ENCODE measurements at places on chromosomes 3 and 15. TPM values are rescaled to one million over a fixed set of nuclear protein-coding genes. Genes with fewer than 3 reads are reported as not detected.

FOXP1 gene
- 94.2 TPM for total RNA-seq

LYZL4 gene
- total RNA-seq: not detected

C2CD4B gene
- 2.0 TPM for total RNA-seq

- no peaks in the 10 kb centered on the region for H3K27me3 ChIP-seq
- no peak for DNase-seq
- no peak overlapping the region for H3K27ac ChIP-seq
- H3K4me1 ChIP-seq: no peaks in the 10 kb centered on the region
- H3K36me3 ChIP-seq: no peaks in the 10 kb centered on the region
Observed at GRCh38 chr3:126713199-126713598, 9.2 kb downstream of the CHCHD6 start.

- no peak overlapping the region for H3K4me3 ChIP-seq
- H3K27me3 ChIP-seq: no peaks in the 10 kb centered on the region
- peak overlapping the region; percentile 84 for H3K27ac ChIP-seq
- H3K4me1 ChIP-seq: peaks cover 11% of the 10 kb centered on the region
Observed at GRCh38 chr15:40941068-40941527, 12.0 kb downstream of the DLL4 start.

- peak overlapping the region; percentile 59 for H3K27ac ChIP-seq
- H3K27me3 ChIP-seq: no peaks in the 10 kb centered on the region
- no peaks in the 10 kb centered on the region for H3K36me3 ChIP-seq
- no peak overlapping the region for H3K4me3 ChIP-seq
- DNase-seq: no peak
- peaks cover 53% of the 10 kb centered on the region for H3K4me1 ChIP-seq
Observed at GRCh38 chr3:100029689-100030088, 84.6 kb downstream of the FILIP1L start.

GRCh38 chr3:87491843-87492242, 215.5 kb upstream of the POU1F1 start:
- H3K36me3 ChIP-seq: no peaks in the 10 kb centered on the region
- H3K4me1 ChIP-seq: no peaks in the 10 kb centered on the region
- H3K27ac ChIP-seq: no peak overlapping the region
- no peaks in the 10 kb centered on the region for H3K27me3 ChIP-seq
- H3K4me3 ChIP-seq: no peak overlapping the region

GRCh38 chr15:81069909-81070308, 64.2 kb upstream of the CFAP161 start:
- no peaks in the 10 kb centered on the region for H3K27me3 ChIP-seq
- H3K36me3 ChIP-seq: no peaks in the 10 kb centered on the region
- no peak overlapping the region for H3K4me3 ChIP-seq

DNA sequence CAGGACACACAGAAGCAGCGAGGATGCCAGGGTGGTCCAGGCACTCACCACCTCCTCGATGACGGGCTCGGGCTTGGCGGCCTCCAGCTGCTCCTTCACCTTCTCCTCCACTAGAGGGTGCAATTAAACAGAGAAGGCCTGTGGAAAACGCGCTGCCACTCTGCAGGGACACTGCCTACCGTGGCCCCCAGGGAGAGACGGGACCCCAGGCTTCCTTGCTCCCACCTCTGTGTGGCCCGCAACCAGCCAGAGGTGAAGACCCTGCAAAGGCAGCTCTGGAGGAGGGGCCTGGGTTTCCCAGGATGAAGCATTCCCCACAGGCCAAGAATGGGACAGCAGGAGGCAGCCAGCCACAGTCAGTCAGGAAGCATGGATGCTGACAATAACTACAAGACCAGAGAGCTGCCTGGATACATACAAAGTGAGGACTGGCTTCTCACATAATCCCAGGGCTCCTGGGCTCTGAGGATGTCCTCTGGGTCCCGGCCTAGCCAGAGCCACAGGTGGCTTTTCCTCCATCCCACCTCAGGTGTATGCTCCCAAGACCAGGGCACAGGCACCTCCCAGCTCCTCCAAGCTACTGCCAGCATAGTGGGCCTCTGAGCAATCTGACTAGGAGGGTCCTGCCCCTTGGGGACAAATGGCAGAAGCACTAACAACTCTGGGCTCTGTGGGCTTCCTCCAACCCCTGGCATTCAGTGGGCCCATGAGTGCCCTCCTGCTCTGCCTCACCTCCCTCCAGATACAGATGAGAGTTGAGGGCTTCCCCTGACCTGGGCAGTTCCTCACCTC, 46.2 kb downstream of the PTH1R start:
- peak; percentile 70 for DNase-seq
- H3K36me3 ChIP-seq: no peaks in the 10 kb centered on the region
- no peaks in the 10 kb centered on the region for H3K27me3 ChIP-seq
- H3K4me3 ChIP-seq: no peak overlapping the region
- H3K4me1 ChIP-seq: peaks cover 8% of the 10 kb centered on the region

- H3K27me3 ChIP-seq: no peaks in the 10 kb centered on the region
- H3K4me1 ChIP-seq: no peaks in the 10 kb centered on the region
- H3K36me3 ChIP-seq: no peaks in the 10 kb centered on the region
- no peak for DNase-seq
- no peak overlapping the region for H3K4me3 ChIP-seq
Observed at GRCh38 chr15:87764461-87765240, 491.9 kb downstream of the NTRK3 start.

GRCh38 chr3:52730681-52731080, 24.8 kb downstream of the SPCS1 start:
- no peaks in the 10 kb centered on the region for H3K27me3 ChIP-seq
- H3K4me3 ChIP-seq: no peak overlapping the region
- no peaks in the 10 kb centered on the region for H3K4me1 ChIP-seq
- no peaks in the 10 kb centered on the region for H3K36me3 ChIP-seq
- no peak overlapping the region for H3K27ac ChIP-seq

DNA sequence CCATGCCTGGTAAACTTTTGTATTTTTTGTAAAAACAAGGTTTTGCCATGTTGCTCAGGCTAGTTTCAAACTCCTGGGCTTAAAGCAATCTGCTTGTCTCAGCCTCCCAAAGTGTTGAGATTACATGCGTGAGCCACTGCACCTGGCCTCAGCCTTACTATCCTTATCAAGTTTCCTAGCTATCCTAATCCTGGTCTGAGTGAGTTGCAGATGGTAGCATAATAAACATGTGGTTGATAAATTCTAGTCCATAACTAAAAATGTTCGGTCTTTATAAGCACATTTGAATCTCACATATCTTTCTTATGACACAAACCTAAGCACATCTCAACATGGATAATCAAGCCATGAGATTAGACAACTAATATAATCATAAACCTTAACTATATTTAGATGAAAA, 18.5 kb downstream of the NPHP3 start:
- no peak overlapping the region for H3K4me3 ChIP-seq
- H3K27ac ChIP-seq: no peak overlapping the region
- no peaks in the 10 kb centered on the region for H3K4me1 ChIP-seq
- no peaks in the 10 kb centered on the region for H3K36me3 ChIP-seq
- no peaks in the 10 kb centered on the region for H3K27me3 ChIP-seq

DNA sequence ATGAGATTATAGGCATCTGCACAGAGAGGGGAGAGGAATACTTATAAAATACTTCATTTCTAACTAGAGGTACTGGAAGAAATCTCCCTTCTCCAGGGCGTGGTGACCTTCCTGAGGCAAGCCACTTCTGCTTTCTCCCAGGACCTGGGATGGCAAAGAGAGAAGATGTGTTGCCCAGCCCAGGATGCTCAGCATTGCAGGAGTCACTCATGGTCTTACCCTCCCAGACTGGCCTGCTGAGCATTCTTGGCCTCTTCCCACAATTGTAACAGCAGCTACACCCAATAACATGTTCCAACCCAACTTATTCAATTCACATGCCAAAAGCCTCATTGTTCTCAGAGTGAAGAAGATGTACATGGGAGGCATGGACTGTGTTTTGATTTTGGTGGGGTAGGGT, 37.9 kb downstream of the IL20RB start:
- no peak overlapping the region for H3K4me3 ChIP-seq
- DNase-seq: no peak
- no peaks in the 10 kb centered on the region for H3K36me3 ChIP-seq
- H3K27me3 ChIP-seq: no peaks in the 10 kb centered on the region
- H3K27ac ChIP-seq: no peak overlapping the region

DNA sequence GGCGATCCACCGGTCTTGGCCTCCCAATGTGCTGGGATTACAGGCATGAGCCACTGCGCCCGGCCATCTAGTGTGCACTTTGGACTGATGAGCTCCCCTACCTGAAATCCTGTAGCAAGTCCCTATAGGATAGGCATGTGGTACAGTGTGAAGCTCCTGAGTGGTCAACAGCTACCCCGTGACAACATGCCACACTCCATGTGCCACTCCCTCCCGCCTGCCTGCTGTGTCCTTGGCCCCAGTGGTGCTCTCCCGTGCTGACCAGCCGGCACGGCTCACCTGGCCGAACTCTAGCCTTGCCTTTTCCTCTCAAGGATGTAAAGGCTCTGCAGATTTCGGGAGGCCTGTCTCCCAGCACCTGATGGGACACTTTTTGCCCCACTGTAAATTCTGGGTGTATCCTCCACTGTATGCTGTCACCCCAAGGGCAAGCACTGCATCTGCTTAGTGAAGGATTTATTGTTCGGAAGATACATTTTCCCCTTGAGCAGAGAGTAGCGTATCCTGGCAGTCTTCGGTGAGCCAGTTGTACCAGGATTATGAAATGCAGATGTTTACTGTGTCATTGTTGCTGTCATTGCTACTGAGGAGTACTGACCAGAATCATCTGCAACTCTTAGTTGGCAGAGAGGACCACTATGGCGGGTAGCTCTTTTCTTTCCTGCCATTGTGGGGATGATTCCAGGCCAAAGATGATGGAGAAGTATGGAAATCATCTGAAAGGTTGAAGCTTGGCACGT, 64.7 kb downstream of the IGF1R start:
- no peaks in the 10 kb centered on the region for H3K36me3 ChIP-seq
- peaks cover 8% of the 10 kb centered on the region for H3K4me1 ChIP-seq
- DNase-seq: no peak

DNA sequence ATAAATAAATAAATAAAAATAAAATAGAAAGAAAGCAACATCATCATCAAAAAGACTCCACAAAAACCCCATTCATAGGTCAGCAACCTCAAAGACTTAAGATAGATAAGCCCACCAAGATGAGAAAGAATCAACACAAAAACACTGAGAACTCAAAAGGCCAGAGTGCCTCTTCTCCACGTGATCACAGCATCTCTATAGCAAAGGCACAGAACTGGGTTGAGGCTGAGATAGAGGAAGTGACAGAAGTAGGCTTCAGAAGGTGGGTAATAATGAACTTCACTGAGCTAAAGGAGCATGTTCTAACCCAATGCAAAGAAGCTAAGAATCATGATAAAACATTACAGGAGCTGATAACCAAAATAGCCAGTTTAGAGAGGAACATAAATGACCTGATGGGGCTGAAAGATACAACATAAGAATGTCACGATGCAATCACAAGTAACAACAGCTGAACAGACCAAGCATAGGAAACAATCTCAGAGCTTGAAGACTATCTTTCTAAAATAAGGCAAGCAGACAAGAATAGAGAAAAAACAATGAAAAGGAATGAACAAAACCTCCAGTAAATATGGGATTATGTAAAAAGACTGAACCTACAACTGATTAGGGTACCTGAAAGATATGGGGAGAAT, 26.4 kb downstream of the GNB5 start:
- H3K4me1 ChIP-seq: no peaks in the 10 kb centered on the region
- H3K36me3 ChIP-seq: no peaks in the 10 kb centered on the region
- no peak overlapping the region for H3K27ac ChIP-seq
- no peak overlapping the region for H3K4me3 ChIP-seq
- no peaks in the 10 kb centered on the region for H3K27me3 ChIP-seq

DNA sequence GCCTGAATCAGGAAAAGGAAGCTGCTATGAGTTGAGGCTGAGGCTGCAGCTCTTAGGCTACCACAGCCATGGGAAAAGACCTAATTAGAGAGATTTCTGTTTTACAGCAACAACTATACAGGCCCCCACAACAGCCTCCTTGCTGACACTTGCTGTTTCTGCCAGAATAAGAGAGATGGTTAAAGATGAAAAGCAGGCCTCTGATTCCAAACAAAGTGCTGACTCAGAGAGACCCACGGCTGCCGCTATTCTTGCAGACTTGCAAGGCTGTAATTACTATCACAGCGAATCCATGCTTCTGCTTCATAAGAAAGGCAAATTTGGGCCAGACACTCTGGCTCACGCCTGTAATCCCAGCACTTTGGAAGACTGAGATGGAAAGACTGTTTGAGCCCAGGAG, 41.8 kb downstream of the MCF2L2 start:
- H3K4me3 ChIP-seq: no peak overlapping the region
- DNase-seq: peak; percentile 37
- no peaks in the 10 kb centered on the region for H3K27me3 ChIP-seq
- peaks cover 4% of the 10 kb centered on the region for H3K4me1 ChIP-seq
- no peaks in the 10 kb centered on the region for H3K36me3 ChIP-seq

DNA sequence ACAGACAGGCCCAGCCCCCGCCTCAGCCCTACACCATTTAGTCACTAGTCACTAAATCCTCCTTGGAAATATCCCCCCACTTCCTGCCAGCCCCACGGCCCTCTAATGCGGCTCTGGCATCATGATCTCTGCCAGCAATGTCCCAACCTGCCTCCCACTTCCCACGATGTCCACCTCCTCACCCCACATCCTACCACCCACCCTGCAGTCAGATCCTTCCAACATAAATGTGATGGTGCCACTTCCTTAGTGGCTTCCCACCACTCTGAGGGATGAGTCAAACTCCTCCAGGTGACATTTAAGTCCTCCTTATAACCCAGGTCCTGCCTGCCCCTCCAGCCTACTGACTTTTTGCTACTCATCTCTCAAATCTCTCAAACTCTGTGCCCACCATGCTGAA, 167.5 kb downstream of the SHQ1 start:
- H3K4me3 ChIP-seq: no peak overlapping the region
- H3K27me3 ChIP-seq: no peaks in the 10 kb centered on the region
- peaks cover 10% of the 10 kb centered on the region for H3K4me1 ChIP-seq

GRCh38 chr3:7684182-7684715, 817.4 kb upstream of the LMCD1 start:
- no peak for DNase-seq
- no peaks in the 10 kb centered on the region for H3K27me3 ChIP-seq
- H3K36me3 ChIP-seq: no peaks in the 10 kb centered on the region

GRCh38 chr3:18302517-18302916, 122.6 kb downstream of the SATB1 start:
- peak; percentile 10 for DNase-seq
- no peaks in the 10 kb centered on the region for H3K4me1 ChIP-seq
- H3K27me3 ChIP-seq: no peaks in the 10 kb centered on the region
- H3K4me3 ChIP-seq: no peak overlapping the region
- H3K27ac ChIP-seq: no peak overlapping the region
- H3K36me3 ChIP-seq: no peaks in the 10 kb centered on the region

DNA sequence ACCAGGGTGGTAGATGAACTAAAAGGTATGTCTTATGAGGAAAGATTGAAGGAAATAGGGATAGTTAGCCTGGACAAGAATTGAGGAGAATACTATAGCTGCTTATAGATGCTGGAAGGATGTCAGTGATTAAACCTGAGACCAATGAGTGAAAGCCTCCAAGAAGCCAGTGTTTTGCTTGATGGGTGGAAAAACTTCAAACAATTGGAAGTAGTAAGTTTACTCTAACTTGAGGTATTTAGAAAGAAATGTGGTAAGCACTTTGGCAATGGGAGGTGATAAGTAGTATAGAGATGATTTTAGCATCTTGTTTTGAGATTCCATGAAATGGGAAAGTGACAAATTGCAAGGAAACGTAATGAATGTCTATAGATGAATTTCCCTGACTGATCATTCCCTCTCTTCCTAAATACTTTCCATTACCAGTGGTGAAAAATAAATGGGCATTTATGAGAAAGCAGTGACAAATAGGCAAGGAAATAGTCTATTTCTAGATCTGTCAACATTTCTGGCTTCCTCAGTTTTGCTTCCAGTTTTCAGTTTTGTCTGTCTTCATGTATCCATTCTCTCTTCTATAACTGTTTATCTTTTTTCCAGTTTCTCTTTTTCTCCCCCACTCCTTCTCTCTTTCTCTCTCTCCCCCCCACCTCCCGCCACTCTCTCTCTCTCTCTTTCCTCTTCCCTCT, 19.2 kb downstream of the SLC15A2 start:
- no peak overlapping the region for H3K27ac ChIP-seq
- H3K27me3 ChIP-seq: no peaks in the 10 kb centered on the region
- DNase-seq: no peak
- H3K36me3 ChIP-seq: no peaks in the 10 kb centered on the region

Data from hepatocyte (in vitro differentiated cells).